ENCODE measurements at places on chromosomes 16 and 17.
A peak's percentile ranks its signal among the peaks of the same experiment; 100 is the strongest.

DNA sequence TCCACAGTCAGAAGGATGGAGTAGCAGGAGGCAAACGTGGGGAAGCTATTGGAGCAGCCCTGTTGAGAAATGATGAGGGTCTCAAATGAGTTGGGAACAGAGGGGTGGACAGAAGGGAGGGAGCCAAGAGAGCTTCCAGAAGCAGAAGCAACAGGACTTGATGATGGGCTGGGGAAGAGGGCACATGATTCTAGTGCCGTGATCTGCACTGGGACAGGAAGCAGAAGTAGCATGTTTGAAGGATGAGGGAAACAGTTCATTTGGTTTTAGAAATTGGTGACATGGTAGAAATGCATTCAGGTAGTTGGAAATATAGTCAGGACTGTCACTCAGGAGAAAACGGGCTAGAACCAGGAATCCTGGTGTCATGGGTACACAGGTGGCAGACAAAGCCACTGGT is 19.4 kb downstream of the EMP2 start:
- no peak for DNase-seq

DNA sequence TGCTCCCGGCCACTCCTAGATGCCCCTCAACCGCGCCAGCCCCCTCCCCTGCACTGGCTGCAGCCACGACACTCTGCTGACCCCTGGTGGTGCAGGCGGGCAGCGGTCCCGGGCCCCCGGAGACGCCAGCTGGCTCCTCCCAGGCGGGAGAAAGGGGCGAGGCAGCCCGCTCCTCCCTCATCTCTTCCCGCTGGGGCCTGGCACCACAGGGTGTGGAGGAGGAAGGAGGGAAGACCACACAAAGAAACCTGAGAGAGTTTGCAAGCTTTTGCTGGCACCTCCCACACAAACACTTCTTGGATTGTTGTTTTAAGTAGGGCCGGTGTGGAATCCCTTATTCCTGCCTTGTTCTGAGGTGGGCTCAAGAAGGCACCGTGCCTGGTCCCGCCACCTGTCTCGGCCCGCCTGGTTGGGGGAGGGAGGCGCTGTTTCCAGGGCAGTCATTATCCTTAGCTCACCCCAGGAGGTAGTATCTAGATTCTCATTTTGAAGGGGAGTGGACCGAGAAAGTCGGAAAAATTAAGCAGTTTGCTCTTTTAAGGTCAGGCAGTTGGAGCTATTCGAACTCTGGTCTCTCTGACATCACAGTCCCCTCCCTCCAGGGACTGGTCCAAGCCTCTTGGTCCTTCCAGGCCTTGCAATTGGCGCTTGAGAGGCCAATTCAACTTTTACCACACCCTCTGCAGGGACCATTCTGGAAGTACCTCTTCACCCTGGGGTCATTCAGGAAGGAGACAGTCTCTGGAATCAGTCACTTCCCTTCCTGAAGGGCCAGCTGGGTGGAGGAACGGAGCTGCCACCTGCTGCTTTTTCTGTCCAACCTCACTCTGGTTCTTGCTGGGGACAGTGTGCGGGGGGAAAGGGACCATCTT is 959 bp upstream of the ANKRD13B start:
- DNase-seq: peak; percentile 85

DNA sequence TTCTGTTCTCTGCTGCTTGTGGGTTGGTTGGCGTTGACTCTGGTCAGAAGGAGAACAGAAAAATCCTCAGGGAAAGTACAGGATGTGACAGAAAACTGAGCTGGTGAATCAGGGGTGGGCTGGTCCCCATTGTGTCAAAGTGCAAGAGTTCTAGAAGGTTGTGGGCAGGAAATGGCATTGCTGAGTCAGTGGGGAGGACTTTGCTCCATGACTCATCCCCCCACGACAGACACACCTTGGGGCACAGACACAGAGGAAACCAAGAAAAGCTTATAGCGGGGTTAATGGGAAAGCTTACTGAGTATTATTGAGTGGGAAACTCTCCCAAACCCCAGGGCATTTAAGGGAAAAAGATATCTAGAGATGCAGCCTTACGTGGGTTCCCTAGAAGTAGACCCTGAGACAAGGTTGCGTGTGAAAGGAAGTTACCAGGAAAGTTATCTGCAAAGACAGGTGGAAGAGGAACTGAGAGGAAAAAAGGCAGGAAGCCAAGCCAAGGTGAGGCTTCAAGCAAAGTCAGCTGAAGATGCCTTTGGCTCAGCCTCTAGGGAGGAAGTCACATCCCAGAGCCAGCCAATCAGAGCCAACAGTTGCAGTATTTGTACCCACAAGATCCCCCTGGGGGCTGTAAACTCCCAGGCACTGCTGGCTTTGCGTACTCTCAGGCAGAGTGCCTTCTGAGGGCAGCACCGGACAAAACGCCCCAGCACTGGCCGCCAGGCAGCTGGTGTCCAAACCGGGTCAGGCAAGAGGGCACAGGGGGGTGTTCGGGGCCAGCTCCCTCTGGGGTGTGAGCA is 86.4 kb downstream of the FOXL1 start:
- no peak for DNase-seq

- no peak for DNase-seq
Measured at GRCh38 chr17:63290784-63291183, 155.3 kb downstream of the CYB561 start.

- no peak for DNase-seq
Measured at GRCh38 chr16:4019371-4019791, 96.9 kb downstream of the ADCY9 start.

GRCh38 chr16:30430428-30430970 is 669 bp upstream of the DCTPP1 start:
- peak; percentile 95 for DNase-seq

DNA sequence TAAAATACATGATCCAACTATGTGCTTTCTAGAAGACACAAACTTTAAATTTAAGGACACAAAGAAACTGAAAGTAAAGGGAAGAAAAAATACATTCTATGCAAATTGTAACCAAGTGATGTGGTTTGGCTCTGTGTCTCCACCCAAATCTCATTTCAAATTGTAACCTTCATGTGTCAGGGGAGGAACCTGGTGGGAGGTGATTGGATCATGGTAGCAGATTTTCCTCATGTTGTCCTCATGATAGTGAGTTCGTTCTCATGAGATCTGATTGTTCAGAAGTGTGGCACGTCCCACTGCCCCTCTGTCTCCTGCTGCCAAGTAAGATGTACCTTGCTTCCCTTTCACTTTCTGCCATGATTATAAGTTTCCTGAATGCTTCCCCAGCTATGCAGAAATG is 15.0 kb downstream of the OR1A1 start:
- DNase-seq: no peak

DNA sequence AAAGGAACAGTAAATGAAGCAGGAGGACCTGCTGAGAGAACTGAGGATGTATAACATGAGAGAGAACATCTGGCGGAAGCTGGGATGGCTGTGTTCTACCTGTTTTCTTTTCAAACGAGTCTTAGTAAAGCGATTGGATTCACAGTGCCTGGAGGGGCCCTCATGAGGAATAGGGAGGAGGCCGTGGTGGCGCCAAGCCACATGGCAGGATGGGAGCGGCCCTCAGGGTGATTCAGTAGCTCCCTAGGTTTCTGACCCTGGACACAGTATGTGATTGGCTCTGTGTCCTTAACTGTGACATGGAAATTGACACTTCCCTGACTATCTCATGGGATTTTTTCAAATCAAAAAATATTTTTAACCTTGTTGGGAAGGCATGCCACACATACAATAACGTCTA is 32.1 kb downstream of the USP43 start:
- no peak for DNase-seq

DNA sequence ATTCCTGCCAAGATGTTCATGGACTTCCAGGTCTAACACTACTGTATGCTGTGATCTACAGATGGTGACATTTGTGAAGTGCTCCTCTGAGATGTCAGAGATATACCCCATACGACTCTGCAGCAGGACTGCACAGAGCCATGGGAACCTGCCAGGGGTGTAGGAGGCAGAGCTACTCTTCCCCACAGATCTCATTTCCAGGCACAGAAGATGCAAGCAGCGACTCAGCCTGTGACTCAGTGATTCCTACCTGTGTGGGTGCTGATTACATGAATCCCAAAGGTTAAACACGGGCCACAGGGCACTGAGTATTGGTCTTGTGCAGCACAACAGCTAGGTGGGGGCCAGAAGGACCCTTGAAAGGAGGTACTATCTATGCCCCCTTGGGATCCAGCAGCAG is 137.0 kb upstream of the SOX9 start:
- DNase-seq: no peak

DNA sequence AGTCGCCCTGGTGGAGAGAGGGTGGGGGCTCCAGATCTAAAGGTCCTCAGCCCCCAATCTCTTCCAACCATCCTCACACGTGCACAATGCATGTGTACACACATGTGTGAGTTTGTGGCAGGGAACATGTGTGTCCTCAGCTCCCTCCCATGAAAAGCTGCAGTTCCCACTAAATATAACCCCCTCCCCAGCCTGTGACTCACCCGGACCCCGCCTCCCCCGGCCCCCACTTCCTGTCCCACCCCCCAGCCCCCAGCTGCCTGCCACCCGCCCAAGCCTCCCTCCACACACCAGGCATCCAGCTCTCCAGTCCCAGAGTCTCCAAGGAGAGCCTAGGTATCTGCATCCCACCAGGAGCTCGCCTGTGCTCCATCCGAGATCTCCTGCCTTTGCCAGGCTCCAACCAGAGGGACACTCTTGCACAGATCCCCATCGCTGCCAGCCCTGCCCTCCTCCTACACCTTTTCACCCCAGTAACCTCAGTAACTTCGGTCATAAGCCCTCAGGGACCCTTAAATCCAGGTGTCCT is 3.9 kb downstream of the DLG4 start:
- DNase-seq: no peak

DNA sequence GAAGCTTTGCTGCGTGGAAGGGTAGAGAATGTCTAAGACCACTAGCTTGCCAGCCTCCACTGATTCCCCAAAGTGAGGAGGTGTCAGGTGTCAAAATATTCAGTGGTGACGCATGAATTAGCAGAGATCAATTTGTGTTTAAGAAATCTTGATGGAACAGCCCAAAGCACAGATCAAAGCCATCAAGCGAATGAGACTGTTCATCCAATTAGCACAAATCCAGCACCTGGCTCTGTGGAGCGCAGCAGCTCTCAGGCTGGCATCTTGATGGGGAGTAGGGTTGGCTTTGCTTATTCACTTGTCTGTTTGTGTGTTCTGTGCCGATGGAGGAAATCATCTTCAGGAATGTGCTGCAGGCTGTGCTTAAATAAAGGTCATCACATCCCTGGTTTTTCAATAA is 456.8 kb upstream of the CCL2 start:
- DNase-seq: no peak

- DNase-seq: no peak
Measured at GRCh38 chr17:5513628-5514027, 27.3 kb downstream of the MIS12 start.

GRCh38 chr16:77877712-77878347 is 89.5 kb downstream of the VAT1L start:
- no peak for DNase-seq

Data from SHP77 treated with DMSO at 0.1 percent for 48 hours (cell line).